ENCODE measurements at places on chromosomes 5 and 9. TPM values are rescaled to one million over a fixed set of nuclear protein-coding genes. Genes with fewer than 3 reads are reported as not detected.

- no peak overlapping the region for H3K27ac ChIP-seq
- H3K36me3 ChIP-seq = no peaks in the 10 kb centered on the region
- no peak overlapping the region for H3K4me3 ChIP-seq
- no peaks in the 10 kb centered on the region for H3K4me1 ChIP-seq
Measured at GRCh38 chr9:100108559-100108958, 9.5 kb downstream of the INVS start.

DNA sequence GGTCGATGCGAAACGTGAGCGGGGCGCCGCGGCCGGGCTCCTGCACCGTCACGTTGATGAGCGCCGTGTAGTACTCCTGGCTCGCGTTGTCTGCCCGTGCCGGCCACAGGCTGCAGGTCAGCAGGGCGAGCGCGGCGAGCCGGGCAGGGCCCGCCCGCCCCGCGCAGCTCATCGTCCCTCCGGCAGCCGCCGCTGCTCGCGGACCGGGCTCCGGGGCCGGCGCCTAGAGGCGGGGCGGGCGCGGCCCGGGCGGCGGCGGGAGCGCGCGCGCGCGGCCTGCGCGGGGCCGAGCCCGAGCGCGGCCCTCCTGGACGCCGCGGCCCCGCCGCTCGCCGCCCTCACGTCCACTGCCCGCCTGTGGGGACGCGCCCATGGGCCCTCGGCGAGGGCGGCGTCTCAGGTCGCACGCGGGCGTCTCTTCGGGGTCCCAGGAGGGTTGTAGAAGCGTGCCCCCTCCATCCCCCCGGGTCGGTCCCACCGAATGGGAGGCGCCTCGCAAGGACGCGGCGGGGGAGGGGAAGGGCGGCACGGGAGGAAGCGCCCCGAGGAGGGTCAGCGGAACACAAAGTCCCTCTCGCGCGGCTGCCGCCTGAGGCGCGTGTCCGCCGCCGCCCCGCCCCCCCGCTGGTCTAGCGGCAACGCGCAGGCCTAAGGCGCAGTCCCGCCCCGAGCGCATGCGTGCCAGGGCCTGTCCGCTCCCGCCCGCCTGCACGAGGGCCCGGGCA, at the start of gene RNF130:
Gene RNF130 (minus strand): TSS at position 229 of the 725 bp plus-strand sequence. CDS start 57 bp downstream, at position 172.
- DNase-seq = no peak
- peaks cover 19% of the 10 kb centered on the region for H3K4me1 ChIP-seq
- no peaks in the 10 kb centered on the region for H3K36me3 ChIP-seq

- H3K27me3 ChIP-seq = no peaks in the 10 kb centered on the region
- no peak overlapping the region for H3K4me3 ChIP-seq
- H3K27ac ChIP-seq = no peak overlapping the region
- no peak for DNase-seq
Measured at GRCh38 chr5:33788922-33789566, 102.7 kb downstream of the ADAMTS12 start.

DNA sequence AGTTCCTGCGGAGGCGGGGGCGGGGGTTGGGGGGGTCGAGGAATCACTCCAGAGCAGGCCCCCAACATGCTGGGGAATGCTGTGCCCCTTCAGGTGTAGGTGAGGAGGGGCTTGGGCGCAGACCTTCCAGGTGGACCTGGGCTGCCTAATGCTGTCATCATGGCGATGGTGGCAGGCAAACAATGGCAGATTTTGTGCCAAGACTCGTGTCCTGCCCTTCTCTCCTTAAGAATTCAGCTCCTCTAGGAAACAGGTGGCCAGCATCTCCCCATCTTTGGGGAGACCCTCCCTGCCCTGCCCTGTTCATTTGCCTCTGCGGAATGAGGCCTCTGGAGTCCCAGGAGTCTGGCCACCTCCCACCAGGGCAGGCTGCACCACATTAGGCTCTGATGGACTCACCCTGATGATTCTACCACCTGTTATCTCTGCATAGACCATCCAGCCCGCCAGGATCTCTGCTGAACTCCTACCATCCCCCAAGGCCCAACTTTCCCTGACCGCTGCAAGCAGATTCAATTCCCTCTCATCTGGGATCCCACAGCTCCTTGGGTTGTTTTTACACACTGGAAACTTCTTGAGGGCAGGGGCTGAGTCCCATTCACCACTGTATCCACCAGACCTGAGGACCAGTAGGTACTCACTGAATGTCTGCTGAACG, 10.9 kb upstream of the SLC25A51 start:
- no peak for DNase-seq
- H3K36me3 ChIP-seq = no peaks in the 10 kb centered on the region
- peaks cover 27% of the 10 kb centered on the region for H3K4me1 ChIP-seq
- no peak overlapping the region for H3K27ac ChIP-seq
- no peak overlapping the region for H3K4me3 ChIP-seq

GRCh38 chr5:67115817-67116216, 80.8 kb downstream of the CD180 start:
- no peak overlapping the region for H3K27ac ChIP-seq
- no peak for DNase-seq
- no peak overlapping the region for H3K4me3 ChIP-seq
- no peaks in the 10 kb centered on the region for H3K36me3 ChIP-seq

DNA sequence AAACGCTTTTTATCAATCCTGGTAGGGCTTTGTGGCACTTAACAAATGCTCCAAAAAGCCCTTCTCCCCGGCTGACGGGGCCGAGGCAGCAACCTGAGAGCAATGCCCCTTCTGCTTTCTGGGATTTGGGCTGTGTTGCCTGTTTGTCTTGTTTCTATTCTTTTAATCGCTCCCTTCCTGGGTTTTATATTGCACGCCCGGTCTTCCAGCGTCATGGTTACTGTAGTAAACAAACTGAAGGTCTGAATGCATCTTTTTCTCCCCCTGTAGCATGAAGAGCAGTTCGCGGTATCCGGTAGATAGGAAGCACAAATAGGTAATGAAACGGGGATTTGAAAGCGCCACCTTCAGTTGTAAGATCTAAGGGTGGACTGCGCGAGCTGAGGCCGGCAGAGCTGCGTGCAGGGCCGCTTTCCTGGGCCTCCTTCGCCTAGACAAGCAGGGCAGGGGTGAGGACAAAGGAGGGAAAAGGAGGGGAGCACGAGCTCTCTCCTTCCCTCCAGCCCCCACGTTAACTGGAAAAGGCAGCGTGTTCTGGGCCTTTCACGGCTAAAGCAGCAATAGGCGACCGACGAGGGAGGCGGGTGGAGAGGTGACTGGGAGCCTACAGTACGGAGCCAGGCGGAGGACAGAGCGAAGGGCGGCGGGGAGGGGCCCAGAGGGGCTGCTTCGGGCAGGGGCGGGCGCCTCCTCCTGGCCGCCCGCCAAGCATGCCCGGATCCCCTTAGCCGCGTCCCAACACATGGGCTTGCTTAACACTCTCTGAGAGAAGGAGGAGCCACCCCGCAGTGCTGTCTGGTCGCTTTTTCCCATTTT, 49.3 kb upstream of the ZNF366 start:
- H3K27me3 ChIP-seq = no peaks in the 10 kb centered on the region
- DNase-seq = no peak
- no peaks in the 10 kb centered on the region for H3K36me3 ChIP-seq
- peak overlapping the region; percentile 71 for H3K27ac ChIP-seq

GRCh38 chr5:151737431-151737830, 21.0 kb downstream of the ATOX1 start:
- H3K27ac ChIP-seq = peak overlapping the region; percentile 90
- no peaks in the 10 kb centered on the region for H3K27me3 ChIP-seq
- peaks cover 32% of the 10 kb centered on the region for H3K4me1 ChIP-seq
- no peaks in the 10 kb centered on the region for H3K36me3 ChIP-seq
- DNase-seq = no peak

NKD2 gene
- total RNA-seq = 12.3 TPM

- H3K27me3 ChIP-seq = no peaks in the 10 kb centered on the region
- H3K27ac ChIP-seq = no peak overlapping the region
- H3K36me3 ChIP-seq = no peaks in the 10 kb centered on the region
- H3K4me3 ChIP-seq = no peak overlapping the region
- no peak for DNase-seq
- no peaks in the 10 kb centered on the region for H3K4me1 ChIP-seq
Measured at GRCh38 chr9:13721481-13722235, 442.2 kb upstream of the MPDZ start.
